ENCODE measurements at places on chromosomes 7 and 10.

GRCh38 chr7:87474533-87475358, 734 bp downstream of the ABCB4 start:
- DNase-seq = no peak

- no peak for DNase-seq
Observed at GRCh38 chr10:132417257-132417910, 20.4 kb downstream of the PWWP2B start.

DNA sequence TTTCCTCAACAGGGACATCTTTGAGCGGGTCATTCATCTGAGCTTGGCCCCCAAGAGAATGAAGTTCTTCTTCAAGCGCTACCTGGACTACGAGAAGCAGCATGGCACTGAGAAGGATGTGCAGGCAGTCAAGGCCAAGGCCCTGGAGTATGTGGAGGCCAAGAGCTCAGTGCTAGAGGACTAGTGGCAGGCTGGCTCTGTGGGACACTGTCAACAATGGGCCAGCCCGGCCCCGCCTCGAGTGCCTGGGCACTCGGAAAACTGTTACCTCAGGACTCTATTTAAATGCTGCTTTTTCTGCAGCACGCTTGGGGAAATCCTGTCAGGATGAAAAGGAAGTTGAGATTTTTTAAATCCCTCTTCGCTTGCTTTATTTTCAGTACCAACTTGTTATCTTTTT, 6.8 kb downstream of the CALHM2 start:
- no peak for DNase-seq

DNA sequence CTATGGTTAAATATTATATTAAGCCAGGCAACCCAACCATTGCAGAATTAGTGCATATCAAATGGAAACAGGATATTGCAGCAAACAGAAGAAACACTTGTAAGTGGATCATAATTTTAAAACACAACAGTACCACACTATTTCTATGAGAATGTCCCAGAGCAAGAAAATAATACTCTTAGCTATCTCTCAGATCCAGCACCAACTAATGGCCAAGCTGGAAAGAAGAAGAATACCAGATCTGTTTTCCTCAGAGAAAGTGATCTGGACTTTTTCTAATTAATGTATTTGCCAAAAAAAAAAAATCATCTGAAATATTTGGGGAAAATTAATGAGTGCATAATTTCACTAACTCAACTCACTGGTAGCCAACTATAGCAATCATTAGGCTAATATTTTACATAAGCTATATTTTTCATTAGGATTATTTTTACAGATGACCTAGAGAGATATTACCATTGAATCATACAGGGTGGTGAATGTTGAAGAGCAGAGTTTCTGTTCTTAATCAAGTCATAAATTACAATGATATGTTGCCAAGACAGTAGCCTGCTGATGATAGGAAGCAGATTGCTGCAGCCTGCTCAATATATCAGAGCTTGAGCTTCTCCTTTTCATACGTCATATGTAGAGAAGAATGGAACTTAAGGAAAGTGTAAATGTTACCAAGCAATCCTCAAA, 995.4 kb upstream of the LRRN3 start:
- no peak for DNase-seq

- no peak for DNase-seq
Observed at GRCh38 chr10:108586424-108586823, 1336.9 kb downstream of the XPNPEP1 start.

DNA sequence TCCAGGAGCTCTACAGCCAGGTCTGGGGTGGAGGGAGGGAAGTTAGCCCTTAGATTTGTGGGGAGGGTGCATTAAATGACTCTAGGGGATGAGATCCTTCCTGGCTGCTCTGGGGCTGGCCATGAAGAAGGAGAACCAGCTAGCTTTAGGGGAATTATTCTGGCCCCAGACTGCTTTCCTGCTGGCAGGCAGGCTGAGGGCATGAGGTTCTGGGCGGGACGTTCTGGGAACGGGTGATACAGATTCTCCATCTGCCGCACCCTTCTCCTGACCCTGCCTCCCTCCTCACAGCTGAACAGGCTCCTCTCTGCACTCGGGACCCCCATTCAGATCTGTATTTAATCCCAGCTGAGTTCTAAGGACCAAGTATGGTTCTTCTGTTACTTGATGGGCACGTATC, 23.9 kb downstream of the GOLGA7B start:
- DNase-seq = no peak

DNA sequence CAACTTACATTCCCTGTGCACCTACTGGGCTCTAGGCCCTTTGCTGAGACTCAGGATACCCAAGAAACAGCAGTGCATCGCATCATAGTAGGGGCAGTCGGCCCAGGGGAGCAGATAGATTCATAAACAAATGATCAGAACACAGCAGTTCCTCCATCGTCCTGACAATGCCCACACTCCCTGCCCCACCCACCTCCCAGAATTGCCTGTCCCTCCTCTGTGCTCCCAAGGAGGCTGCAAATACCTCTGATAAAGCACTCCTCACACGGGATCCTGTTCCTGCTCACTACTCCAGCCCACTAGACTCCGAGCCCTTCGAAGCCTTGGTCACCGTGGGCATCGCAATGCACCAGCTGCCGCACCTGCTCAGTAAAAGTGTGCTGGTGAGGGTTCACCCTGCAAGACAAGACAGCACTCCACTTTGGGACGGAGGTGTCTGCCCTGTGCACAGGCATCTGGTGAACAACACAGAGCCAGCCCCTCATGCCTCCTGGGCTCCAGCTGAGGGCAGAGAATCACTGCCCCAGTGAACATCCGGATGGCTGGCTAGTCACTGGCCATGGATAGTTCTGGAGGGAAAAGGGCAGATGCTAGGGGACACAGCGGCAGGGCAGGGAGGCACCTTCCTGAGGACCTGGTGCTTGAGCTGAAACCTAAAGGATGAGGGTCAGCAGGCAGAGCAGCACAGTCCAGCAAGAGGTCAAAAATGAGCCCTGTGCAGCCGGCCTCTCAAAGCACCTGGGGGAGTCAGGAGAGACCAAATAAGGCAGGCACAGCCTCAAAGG, 60.7 kb downstream of the TNS3 start:
- DNase-seq = no peak

DNA sequence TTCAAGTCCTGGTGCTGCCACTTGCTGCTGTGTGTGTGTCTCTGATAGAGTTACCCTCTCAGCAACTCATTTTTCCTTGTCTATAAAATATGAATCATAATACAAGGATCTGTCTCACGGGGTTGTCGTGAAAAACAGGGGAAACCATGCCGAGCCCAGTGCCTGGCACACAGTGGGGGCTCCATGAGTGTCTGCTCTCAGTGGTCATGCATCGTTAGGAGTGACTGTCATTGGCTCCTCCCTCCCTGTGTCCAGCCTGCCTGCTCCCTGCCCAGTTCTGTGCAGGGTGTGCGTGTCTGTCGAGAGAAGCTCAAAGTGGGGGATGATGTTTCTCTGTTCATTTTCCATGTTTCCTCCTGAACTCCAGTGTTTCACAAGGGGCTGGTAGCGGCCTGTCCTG, 83.6 kb upstream of the LRRC4 start:
- no peak for DNase-seq

DNA sequence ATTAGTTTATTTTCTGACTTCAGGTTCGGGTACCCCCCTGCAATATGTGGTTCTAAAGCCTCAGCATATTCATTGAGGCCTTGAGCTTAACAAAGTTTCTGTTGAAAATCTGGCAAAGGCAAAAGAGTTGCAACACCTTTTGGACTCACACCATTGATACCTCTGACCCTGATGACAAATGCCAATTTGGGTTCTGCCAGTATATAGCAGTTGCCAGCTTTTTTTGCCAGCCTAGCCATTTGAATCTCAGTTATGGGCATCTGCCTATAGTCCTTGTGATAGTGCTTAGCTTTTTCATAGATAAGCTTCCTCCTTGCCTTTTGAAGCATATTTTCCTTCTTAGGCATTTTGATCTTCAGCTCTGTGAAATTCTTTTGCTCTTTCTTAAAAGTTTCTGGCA, 31.9 kb downstream of the LIPJ start:
- DNase-seq = no peak

DNA sequence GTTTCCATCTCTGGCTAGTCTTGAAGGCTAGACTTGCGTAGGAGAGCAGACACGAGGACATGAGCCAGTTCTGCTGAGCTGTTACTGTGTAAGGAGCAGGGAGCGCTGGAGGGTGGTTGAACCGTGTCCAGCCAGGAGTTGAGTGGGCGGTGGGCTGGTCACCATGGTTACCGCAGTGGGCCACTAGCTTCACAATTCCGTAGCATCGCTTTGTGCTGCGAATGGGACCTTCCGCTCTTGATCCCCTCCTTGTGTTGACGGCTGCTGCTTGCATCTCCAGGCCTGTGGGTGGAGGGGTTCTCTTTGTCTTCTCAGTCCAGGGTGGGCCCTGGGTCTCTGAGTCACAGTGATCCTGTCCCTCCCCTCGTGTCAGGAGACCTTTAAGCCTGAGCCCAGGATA, 49.4 kb upstream of the OCM start:
- no peak for DNase-seq

DNA sequence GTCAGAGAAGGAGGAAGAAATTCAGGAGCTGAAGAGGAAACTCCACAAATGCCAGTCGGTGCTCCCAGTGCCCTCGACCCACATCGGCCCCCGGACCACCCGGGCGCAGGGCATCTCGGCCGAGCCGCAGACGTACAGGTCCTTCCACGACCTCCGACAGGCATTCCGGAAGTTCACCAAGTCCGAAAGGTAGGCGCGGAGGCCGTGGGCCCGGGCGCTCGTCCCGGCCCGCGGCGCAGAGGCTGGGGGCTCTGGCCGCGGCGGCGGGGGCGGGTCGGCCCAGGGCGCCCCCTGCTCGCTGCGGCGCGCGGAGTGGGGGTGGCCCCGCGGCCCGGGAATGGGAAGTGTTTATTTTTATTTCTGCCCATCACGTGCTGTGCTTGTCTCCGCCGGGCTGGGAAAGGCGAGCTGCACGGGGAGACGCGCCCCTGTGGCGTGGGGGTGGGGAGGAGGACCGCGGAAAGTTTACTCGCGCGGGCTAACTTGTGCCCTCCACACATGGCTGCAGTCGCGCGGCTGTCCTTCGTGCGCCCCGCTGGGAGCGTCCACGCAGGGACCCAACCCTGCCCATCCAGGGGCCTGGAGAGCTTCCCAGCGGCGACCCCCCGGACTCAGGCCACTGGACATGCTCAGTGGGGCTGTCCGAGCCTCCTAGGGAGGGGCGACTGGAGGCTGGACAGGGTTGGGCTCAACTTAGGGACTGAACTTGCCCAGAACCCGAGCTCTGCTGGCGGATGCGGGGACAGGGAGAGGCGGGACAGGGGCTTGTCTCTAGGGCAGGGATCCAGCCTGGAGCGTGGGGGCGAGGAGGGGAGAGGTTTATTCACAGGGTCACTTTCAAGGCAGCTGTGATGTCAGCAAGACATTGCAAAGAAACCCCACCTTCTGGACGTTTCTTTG, 82.6 kb upstream of the PRKG1 start:
- no peak for DNase-seq

- no peak for DNase-seq
Observed at GRCh38 chr7:127940381-127941160, 90.7 kb downstream of the LRRC4 start.

GRCh38 chr10:124465003-124465776, 3.6 kb downstream of the LHPP start:
- no peak for DNase-seq

GRCh38 chr7:49346195-49346899, 422.0 kb downstream of the CDC14C start:
- DNase-seq = no peak

GRCh38 chr10:124336186-124336585, 82.5 kb downstream of the OAT start:
- no peak for DNase-seq

GRCh38 chr7:141674702-141675101, 27.3 kb downstream of the DENND11 start:
- no peak for DNase-seq

All from stimulated activated CD8-positive, alpha-beta memory T cell treated with anti-CD3 and anti-CD28 coated beads, Interleukin-4, amount 100 ng/mL, for 1 hour (primary cell).